ENCODE measurements at places on chromosomes 13 and 19.

DNA sequence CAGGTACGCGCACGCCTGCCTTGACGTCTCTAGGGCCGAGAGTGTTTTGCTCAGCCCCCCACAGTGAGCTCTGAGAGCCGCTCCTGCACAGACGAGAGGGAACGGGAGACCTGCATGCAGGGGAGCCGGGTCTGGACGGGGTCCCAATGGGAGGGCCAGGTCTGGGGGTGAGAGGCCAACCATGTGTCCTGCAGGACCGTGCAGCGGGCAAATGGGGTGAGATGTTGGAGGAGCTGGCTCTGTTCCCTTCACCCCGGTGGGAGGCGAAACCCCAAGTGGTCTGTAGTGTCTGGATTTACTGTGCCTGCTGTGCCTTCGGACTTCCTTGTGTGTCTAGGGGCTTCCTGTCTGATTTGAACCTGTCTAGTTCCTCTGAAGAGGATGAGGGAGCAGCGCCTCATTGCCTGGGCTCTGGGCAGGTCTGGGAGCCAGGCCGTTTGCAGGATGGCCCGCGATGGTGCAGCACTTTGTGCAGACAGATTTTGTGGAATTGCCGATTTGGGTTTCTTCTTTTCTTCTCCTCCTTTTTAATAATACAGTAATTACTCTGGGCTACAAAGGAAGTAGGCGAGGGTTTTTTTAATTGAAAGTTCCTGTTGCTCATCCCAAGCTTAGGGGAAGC, 2.1 kb downstream of the CSNK1G2 start:
- no peak for DNase-seq

GRCh38 chr19:55463583-55464031, 944 bp downstream of the C19orf85 start:
- no peak for DNase-seq

- no peak for DNase-seq
These were observed 1.8 kb downstream of the FIZ1 start for GRCh38 chr19:55597501-55597921.

DNA sequence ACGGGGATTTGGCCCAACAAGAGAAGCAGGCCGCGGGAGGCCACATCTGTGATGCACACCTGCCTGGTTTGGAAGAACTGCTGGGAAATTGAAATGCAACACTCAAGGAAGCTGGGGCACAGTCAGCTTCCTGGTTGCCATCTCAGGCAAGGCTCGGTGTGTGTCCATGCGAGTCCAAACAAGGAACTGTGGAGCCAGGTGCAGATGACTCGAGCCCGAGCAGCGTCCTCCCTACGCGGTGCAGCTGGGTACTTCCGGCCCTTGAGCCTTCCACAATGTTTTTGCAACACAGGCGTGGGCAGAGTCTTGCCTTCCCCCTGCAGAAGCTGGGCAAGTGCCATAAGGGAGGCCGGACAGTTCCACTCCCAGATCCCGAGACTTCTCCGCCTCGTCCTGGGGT, 94.6 kb downstream of the CRYL1 start:
- DNase-seq, result no peak

DNA sequence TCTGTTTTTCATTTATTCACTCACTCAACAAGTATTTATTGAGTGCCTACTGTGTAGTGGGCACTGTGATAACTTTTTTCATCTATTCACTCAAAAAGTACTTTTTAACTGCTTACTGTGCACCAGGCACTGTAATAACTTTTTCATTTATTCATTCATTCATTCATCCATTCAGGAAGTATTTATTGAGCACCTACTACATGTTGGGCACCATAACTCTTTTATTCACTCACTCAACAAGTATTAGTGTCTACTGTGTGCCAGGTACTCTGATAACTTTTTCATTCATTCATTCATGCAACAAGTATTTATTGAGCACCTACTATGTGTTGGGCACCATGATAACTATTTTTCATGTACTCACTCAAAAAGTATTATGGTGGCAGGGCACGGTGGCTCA, 6.9 kb downstream of the CIB3 start:
- DNase-seq, result no peak

DNA sequence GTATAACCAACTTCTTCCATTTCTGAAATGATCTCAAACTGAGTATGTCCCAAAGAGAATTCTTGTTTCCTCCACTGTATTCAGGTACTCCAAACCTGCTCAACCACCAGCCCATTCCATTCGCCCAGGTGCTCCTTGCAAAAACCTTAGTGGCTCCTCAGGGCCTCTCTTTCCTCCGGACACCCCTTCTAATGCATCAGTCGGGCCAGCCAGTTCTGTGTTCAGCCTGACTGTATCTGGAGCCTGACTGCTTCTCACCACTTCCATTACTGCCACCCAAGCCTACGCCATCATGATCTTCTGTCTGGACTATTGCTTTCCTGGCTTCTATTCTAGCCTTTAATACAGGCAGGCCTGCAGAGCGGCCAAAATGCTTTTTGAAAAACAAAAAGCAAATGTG, 1.5 kb downstream of the PHF11 start:
- DNase-seq, result no peak

DNA sequence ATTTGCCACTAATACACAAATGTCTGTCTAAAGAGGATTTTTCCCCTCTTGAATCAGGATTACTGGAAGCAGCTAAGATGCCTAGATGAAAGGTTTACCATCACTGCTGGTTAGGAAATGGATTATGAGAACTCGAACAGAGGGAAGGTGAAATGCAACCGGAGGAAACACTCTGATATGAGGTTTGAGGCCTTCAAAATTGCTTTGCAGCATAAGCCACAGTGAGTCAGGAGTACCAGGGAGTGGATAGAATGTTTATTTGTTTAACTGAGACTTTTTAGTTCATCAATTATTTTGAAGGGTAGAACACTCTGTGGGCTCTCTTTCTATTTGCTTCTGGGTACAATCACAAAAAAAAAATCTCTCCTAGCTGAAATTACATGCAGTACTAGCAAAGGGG, 18.1 kb downstream of the CDADC1 start:
- DNase-seq, result no peak

- no peak for DNase-seq
These were observed 5.9 kb downstream of the CPT1C start for GRCh38 chr19:49696865-49697264.

DNA sequence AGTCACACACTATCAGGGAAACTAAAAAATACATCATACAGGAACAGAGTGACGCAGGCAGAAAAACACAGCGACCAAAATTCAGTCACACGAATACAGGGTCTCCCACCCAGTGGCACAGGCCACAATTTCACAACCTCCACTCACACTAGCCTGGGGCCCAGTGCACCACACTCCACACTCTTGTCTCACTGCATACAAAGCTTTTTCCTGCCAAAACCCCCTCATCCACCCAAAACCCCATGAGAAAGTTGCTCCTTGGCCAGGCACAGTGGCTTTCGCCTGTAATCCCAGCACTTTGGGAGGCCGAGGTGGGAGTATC, 1.2 kb downstream of the S1PR5 start:
- DNase-seq, result no peak

GRCh38 chr19:45664575-45664974, 3.4 kb upstream of the GIPR start:
- no peak for DNase-seq

DNA sequence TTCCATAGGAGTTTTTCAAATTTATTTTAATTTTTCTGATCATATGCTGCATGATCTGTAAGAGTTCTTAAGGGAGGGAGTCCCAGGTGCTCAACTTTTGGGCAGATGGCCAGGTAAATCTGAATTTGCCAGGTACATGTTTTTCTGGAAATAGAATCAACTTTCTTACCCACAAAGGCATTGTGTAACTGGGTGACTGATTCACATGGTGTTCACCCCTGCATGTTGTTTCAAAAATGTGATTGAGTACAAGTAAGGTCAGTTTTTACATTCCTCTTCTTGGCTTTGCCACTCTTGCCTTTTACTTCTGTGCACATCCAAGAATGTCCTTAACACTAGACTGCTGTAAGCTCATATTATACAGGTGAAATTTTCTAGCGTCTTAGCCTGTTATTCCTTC, 30.4 kb downstream of the RB1 start:
- no peak for DNase-seq

DNA sequence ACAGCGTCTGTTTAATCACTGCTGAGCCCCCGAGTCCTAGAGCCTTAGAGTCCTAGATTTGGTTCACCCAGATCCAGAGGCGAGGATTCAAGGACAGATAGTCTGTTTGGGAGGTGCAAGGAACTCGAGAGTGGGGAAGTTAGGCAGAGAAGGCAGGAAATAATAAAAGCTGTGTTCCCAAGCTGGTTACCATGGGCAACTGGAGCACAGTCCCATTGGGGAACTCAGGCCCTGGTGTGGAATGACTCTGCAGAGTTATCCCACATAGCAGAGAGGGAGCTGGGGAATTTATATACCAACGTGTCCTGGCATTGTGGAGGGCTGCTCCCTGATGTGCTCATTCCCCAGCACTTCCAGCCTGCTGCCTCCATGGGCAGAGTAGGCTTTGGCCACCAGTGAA, 9.7 kb downstream of the IGSF23 start:
- no peak for DNase-seq

GRCh38 chr19:42628411-42629140, 33.9 kb upstream of the CEACAM8 start:
- no peak for DNase-seq

- DNase-seq, result no peak
These were observed 49.9 kb downstream of the DNAJC3 start for GRCh38 chr13:95726876-95727275.

DNA sequence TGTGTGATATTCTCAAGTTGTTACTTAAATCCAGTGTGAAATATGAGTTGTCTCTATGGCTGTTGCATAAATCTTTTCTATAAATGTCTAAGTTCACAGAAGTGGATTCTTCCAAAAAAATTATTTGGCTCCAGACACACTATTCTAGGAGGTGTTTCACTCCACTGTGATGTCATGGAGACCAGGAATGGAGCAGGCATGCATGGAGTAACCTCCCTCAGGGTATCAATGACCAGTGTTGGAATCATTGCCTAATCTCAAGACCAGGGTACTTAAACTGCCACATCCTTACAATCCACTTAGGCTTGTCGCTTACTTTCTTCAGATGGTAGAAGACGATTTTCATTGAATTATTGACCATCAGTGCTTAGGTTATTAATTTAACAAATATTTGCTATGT, 55.4 kb downstream of the LRRC63 start:
- DNase-seq, result no peak

DNA sequence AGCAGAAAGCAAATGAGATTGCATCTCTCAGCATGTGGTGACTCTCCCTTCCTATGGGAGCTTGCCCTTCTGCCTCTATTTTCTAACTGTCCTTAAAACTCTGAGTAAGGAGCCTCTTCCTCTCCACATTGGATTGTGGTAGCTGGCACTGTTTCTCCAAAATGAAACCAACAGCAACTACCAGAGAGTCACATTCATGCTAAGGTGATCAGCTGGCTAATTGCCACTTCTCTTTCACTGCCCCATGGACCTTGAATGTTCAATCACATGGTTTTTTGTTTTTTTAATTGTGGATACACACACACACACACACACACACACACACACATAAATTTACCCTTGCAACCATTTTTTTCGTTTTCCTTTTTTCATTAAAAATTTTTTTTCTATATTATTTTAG, 154.7 kb upstream of the TSC22D1 start:
- no peak for DNase-seq

DNA sequence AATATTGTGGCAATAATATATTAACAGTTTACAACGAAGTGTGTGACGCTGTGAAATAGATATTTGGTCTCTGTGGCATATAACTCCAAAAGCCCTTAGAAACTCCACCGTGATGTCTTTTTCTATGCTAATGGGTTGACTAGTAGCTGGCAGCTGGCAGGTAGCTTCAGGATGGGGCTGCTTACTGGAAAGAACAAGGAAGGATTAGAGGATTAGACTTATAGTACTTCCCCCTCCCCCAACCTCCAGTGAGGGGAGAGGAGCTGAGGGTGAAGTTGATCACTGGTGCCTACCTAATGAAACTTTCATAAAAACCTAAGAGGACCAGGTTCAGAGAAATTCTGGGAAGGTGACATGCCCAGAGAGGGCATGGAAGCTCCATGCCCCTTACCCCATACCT, 9.8 kb downstream of the ZNF229 start:
- DNase-seq, result no peak

- no peak for DNase-seq
These were observed 94.7 kb downstream of the CDADC1 start for GRCh38 chr13:49342454-49342853.

DNA sequence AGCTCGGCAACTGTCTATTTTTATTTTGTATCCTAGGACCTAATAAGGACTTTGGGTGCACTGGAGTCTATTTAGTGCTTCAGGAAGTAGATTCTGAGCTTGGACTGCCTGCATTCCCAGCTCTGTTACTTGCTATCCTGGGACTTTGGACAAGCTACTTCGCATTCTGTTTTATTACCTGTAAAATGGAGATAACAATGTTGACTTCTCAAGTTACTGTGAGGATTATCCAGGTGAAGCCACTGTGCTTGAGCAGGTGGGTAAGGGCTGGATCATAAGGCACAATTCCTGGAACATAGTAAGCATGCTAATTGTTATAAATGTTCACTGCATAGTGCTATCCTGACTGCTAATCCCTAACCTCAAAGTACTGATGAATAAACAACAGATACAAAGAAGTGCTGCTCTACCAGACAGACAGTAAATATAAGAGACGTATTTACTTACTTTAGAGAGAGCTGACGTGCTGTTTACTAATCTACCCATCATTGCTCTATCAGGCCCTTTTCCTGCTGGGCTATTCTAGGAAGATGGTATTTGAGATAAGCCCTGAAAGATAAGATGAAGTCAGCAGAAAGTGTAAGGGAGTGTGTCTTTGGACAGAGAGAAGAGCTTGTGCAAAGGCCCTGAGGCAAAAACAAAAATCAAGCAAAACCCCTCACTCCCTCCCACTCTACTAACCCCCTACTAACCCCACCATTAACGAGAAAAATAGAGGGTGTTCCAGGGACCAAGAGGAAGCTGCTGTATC, 50.8 kb upstream of the FLT1 start:
- no peak for DNase-seq

- no peak for DNase-seq
These were observed 3.1 kb downstream of the ZNF428 start for GRCh38 chr19:43616306-43616705.

Data from NCI-H1436 treated with DMSO at 0.1 percent for 48 hours (cell line).